ENCODE measurements at places on chromosomes 12 and 14. TPM values are rescaled to one million over a fixed set of nuclear protein-coding genes. Genes with fewer than 3 reads are reported as not detected.
A peak's percentile ranks its signal among the peaks of the same experiment; 100 is the strongest.

NCAPD2 gene
- 196 TPM for total RNA-seq

- DNase-seq = no peak
These were observed 47.7 kb upstream of the ATP2A2 start for GRCh38 chr12:110233212-110233903.

DNA sequence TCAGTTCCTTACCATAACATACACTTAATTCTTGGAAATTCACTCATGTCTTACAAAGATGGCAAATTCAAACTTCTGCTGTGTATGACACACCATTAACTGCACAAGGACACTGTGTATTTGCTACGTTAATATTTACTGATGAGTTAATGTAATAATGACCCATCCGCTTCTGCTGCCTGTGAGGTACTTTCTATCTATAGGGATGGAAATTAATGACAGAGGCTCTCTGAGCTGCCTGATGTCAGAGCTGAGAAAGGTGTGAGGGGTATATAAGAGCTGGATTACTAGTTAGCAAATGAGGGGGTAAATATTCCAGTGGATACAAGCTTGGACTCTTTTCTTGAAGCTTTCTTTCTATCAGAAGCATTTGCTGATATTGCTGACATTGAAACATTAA is at the start of gene IAPP:
Gene IAPP (plus strand): TSS at position 301 of the 400 bp plus-strand sequence. CDS start 450 bp downstream, outside the sequence.
- DNase-seq = no peak

KRT85 gene
- total RNA-seq = not detected

TMEM229B gene
- 1.1 TPM for total RNA-seq

- DNase-seq = peak; percentile 47
These were observed 315 bp downstream of the ABCD2 start for GRCh38 chr12:39619316-39619659.

DNA sequence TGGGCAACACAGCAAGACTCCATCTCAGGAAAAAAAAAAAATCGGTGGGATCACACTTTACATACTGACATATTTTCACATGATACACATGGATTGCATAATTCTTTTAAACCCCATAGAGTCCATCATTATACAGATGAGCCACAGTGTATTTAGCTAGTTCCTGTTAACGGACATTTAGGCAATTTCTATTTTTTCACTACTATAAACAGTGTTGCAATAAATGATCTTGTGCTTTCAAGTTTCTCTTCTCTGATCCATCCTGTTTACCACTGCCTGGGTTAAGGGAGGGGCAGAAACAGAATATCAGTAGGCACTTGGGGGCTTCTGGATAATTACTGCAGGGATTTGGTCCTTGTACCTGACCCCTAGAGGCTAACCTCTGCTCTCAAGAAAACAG is 43.4 kb upstream of the SPTLC2 start:
- no peak for DNase-seq

FITM1 gene
- total RNA-seq = not detected

KSR2 gene
- total RNA-seq = 0.45 TPM

Measured in activated CD4-positive, alpha-beta memory T cell treated with anti-CD3 and anti-CD28 coated beads for 36 hours (primary cell).